ENCODE measurements at places on chromosomes 16 and 17.

- DNase-seq, result no peak
Measured at GRCh38 chr16:83870830-83871229, 28.1 kb upstream of the MLYCD start.

DNA sequence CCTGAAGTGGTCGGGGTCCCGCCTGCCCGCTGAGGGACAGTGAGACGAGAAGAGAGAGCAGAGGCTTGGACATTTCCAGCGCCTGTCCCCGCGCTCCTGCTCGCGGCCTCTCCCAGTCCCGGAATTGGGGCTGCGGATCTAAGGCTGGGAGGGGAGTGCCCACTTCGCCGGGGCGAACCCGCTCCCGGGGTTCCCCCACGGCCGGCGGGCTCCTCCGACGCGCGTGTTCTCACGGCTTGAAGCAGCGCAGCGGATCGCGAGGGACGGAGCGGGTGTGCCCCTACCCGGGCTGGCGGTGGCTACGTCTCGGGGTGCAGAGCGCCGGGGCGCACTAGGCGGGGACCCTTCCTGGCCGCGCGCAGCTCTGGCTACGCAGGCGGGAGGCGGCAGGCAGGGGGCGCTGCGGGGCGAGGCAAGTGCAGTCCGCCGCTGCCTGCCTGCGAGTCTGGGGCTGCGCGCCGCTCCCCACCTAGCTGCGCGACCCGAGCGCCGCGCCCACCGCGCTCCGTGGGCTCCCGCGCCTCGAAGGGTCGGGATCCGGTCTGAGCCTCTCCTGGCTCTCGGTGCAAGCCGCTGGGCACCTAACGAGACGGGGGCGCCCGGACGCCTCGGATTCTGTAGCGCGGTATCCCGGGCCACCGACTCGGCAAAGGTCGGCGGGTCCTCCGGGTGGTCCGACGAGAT is 1.2 kb downstream of the NGFR start:
- DNase-seq, result peak; percentile 77

DNA sequence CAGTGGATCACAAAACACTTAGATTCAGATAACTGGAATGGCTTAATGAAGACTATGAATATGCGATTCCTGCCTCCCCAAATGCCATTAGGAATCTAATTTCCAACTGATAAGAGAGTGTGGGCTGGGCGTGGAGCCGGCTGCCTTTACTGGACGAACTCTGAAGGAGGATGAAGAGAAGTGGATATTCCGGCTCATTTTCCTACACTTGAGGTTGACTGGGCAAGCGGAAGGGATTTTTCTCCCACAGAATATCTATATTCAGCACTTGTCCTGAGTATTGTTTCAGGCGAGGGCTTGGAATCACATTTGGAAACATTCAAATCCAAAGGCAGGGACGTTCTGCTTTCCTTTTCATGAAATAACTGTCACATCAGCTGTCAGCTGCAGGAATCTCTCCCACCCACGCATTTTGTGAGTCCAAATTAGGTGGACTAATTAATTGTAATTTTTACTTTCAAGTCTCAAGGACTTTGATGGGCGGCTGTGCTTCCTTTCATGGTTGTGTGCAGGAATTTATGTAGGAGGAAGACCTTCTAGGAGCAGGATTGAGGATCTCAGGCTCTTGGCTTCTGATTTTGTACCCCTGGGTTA is 138.5 kb downstream of the PITPNC1 start:
- DNase-seq, result no peak

DNA sequence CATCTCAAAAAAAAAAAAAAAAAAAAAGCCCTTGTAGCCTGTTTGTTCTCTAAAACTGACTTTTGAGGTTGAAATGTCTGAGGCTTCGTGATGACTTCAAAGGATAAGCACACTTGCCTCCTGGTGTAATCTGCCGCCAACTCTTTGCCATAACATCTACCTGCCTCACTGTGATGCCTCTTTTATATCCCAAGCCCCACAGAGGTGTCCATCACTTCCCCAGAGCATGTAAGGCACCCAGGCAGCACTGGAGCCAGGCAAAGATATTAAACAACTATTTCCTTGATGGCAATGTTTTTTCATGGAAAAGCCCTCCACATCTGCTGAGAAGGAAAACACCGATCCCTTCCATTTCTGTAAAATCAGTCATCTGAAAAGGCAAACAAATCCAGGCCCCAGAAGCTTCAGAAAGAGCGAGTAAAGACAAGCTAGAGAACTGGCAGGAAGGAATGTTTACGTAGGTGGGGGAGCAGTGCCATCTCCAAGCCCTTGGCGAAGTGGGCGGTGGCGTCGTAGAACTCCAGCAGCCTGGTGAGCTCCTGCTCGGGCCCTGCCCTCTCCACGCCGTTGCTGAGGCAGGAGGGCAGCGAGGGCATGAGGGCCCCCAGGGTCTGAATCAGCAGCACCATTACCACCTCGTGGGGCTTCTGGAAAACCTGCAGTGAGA is 28.6 kb downstream of the COG7 start:
- no peak for DNase-seq

DNA sequence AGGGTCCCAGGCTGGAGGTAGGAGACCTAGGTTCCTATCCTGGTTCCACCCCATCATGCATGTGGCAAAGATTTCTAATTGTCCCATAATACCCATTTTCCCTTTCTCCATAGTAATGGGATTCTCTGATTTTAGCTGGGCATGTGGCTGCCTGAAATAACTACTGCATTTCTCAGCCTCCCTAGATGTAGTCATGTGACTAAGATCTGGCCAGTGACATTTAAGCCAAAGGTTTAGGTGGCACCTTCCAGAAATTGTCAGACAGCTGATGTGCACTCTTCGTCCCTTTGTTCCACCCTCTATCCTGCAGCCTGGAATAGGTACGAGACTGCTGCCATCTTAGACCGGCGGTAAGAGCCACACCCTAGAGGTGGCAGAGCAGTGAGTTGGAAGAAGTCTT is 8.2 kb downstream of the NXPH3 start:
- no peak for DNase-seq

DNA sequence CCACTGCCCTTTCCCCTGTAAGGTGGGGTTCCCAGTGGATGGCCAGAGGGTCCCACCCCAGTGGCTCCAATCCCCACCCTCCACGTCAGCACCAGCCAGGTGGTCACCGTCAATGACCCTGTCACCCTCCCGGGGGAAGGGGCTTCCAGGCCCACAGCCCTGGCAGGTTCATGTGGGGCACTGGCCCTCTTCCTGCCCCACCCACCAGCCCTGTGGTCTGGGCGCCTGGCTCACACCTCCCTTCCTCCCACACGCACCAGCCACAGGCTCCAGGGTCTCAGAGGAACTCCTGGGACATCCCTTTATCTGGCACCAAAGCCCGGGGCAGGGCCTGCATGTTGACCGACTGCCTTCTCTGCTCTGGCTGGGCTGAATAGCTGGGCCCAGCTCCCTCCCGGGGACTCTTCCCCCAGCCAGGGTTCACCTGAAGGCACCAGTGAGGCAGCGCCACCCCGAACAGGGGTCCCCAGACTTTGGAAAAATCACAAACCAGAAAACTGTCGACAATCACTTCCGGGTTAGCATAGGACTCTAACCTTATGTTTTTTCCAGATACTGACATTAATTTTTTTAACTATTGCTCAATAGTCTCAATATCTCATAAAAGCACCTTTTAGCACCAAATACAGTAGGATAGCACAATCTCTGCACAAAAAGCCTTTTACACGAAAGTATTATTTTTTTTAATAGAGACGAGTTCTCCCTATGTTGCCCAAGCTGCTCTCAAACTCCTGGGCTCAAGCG is 21.9 kb upstream of the ZC3H18 start:
- no peak for DNase-seq

DNA sequence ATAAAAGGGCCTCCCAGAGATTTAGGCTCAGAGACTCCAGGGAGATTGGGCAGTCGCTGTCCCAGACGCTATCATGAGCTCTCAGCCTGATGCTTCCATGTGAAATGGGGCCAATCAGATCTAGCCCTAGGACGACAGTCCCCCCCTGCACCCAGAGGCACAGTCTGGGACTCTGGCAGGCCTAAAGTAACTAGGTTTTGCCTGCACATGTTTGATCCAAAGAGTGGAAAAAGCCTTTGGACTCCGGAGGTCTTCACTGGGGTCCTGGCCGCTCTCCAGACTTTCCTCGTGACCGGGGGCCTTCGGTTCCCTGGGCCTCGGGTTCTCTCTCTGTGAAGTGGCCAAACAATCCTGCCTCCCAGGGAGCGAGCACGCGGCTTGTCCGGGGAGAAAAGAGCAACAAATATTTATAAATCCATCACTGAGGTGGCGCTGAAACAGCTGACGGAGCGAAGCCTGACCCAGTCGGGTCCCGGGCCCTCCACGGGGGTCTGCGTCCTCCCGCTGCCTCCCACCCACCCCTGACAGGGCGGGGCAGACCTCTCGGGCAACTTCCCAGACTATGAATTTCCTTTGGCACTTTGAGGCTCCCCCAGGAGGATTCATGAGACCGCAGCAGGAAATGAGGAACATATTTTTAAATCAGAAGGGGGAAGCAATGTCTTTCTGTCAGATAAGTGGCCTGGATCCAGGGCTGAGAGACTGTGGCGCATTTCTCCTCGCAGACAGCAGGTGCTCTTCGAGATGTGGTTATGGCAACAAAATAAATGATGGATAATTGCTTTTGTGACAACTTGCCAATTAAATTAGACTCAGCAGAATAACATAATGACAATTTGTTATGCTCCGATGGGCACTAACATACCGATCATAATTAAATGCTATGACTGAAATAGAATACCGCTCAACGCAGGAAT is 38.9 kb downstream of the MRPS23 start:
- DNase-seq, result peak; percentile 68

GRCh38 chr17:78315355-78316114 is 44.3 kb downstream of the SOCS3 start:
- DNase-seq, result peak; percentile 85

DNA sequence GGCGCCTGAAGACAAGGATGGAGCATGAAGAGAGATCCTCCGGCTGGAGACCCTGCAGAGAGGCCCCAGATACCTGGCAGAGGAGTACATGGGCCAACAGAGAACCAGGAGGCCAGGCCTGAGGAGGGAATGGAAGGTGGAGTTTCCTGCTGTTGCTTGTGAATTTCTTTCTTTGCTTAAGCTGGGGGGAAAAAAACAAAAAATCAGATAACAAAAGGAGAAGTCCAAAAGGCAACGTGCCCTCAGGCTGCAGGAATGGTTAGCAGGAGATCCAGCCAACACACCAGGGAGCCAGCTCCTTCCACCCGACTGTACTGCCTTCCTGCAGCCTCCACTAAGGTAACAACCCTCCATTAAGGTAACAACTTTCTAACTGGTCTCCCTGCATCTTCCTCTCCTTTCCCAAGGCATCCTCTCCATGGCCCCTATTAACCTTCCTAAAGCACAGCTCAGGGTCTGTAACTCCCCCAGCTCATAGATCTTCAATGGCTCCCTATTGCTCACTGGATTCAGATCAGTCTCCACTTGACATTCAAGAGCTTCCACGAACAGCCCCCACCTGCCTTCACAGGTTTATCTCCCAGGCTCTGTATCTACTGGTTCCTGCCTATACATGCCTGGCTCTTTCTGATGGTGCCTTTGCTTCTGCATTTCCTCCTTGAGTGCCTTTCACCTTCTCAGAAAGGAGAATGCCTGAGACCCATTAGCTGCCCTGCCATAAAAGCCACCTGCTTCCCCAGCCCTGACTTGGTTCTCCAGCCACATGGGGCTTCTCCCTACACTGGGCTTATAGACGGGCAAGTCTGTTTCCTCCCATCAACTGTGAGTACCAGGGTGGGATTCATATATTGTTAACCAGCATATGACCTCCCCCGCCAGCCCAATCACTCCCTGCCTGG is 725 bp upstream of the ARL5C start:
- no peak for DNase-seq

DNA sequence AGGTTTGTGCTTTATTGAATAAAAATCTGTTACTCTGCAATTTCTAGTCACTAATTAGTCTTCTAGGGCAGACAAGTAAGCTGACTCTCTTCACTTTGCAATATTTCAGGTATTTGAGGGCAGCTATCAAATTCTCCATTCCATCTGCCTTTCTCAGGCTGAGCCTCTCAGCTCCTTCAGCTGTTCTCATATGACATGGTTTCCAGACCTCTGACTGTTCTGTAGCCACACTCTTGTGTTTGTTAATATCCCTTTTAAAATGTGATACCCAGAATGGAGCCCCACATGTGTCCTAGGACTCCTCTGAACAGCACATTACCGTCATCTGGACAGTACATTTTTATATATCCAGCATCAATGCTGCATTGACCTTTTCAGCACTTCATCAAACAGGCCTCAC is 46.1 kb upstream of the MTMR4 start:
- no peak for DNase-seq

DNA sequence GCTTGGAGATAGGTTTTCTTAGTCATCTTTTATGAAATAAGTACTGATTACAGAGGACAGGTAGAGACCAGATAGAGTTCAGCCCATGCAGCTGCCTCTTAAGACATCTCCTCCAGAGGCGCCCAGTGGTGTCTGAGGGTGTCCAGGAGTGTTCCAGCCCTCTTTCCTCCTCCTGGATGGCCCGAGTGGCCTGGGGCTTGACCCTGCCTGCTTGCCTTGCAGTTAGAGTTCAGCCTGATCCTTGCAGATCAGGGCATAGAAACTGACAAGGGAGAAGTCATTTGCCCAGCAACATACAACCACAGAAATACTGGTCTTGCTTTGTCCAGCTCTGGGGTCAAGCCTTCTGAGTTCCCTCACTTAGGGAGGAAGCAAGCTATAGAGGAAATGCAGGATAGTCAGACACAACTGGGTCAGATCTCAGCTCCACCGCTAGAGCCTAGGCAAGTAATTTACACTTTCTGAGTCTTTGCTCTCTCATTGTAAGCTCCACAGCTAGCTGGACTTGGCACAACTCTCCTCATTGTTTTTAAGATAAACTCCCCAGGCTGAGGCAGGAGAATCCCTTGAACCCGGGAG is 3.6 kb upstream of the CCL1 start:
- DNase-seq, result no peak

DNA sequence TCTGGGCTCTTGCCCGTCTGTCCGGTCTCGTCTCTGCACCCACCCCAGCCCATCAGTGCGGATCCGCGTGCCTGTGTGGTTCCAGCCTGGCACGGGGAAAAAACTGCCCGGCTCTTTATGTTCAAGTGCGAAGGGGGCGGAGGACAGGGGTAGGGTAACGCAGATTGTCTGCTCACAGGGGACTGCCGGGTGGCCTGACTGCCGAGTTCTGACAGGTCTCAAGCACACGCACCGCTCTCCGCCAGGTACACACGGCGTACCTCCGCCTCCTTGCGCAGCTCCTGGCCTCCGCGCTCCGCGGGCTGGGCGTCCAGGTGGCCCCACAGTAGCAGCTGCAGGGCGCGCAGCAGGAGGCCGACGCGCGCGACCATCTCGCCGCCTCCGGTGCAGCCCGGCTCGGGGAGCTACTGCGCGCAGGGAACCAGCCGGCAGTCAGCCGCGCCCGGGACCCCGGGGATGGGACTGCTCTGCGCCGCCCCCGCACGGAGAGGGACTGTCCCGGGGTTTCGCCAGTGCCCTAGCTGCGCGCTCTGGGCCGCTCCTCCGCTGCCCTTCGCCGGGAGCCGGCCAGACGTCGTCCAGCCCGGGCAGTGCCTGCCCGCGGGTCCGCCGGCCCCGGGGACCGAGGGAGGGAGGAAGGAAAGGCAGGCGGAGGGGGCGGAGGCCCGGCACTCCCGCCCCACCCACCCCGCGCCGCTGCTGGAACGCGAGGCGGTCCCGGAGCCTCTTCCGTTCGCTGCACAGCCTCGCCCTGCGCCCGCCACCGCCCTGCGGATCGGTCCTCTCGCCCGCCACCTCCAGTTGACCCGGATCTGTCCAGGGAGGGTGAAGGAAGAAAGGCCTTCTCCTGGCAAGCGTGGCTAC is at the start of gene MMP28:
Gene MMP28, minus strand, starts transcription at position 635 of the 864 bp plus-strand sequence. Its CDS starts 264 bp downstream, at position 371.
- peak; percentile 45 for DNase-seq
